ENCODE measurements at places on chromosomes 12 and 14.
A peak's percentile ranks its signal among the peaks of the same experiment; 100 is the strongest.

DNA sequence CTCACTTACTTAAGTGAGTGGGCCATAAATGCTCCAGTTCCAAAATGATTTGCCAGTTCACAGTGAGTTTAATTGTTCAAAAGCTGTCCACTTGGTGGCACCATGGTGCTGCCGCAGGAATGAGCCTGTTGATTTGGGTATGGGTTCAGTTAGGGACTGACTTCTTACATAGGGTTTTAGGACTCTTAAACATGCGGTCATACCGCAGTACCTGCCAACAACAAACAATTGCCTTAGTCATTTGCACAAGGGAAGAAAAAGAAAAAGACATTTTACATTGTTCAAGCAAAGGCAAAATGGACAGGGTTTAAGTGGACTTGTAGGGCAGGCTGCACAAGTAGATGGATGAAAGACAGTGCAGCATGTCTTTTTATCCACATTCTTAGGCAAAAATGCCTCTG lies 80.0 kb upstream of the DBX2 start:
- DNase-seq, result peak; percentile 26

GRCh38 chr12:23361971-23362370 lies 587.5 kb downstream of the SOX5 start:
- no peak for DNase-seq

DNA sequence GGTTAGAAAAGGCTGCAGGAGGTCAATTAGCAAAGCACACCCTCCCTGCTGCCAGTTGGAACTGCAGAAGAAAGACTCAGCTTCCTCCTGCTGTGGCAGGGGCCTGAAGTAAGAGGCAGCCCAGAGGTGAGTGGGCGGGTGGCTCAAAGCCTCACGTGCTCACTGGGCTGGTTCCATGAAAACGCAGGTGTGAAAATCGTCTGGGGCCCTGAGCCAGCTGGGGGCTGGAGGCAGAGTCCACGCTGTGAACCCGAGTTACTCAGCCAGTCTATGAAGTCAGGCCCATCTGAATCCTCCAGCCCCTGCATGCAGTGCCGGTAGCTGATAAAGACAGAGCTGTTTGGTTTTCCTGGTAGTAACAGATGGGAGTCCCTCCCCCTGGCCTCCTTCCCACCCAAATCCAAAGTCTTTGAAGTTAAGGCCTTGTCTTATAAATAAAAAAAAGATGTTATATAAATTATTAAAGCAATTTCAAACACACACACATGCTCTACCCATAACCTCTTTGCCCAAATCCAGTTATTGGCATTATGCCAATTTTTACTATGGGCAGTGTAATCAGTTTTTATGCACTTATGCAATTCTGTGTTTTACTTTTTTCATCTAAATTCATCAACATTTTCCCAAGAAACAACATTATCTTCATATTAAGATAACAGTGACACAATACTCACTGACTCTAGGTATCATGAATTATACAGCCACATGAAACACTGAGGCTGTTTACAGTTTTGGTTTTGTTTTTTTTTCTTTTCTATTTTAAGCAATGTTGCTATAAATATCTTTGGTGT lies 57.9 kb upstream of the PNMA1 start:
- DNase-seq, result peak; percentile 66

GRCh38 chr14:78340250-78340649 lies 170.1 kb downstream of the NRXN3 start:
- no peak for DNase-seq

DNA sequence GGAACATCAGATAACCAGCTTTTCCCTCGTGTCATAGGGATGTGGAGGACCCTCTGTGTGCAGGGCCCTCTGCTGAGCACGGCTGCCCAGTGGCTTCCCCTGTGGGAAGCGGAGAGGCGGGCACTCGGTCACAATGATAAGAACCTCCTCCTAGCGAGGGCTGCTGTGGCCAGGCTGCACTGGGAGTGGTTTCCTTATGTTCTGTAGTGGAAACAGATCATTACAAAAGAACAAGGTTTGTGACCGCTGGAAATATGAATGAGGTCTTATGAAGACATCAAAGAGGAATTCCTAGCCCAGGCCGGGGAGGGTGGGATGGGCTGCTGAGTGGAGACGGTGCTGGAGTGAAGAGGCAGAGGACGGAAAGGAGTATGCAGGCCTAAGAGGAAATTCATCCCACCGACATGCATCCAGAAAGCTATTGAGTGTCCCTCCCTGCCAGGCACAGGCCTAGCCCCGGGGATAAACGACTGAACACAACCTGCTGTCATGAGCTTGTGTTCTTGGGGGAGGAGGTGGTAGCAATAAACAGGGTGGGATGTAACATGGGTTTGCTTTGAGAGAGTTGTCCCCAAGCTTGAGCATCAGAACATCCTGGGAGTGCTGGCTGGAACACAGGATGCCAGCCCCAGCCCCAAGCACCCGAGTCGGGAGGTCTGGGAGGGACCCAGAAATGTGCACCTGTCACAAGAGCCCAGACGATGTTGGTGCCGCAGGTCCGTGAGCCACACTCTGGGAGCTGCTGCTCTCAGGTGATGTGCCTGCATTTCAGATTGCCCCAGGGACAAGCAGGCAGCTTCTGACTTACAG lies 37.5 kb downstream of the FZD10 start:
- no peak for DNase-seq

- no peak for DNase-seq
Observed at GRCh38 chr12:101490286-101490920, 15.3 kb downstream of the SPIC start.

GRCh38 chr12:68794653-68795251 lies 13.2 kb upstream of the MDM2 start:
- DNase-seq, result no peak

DNA sequence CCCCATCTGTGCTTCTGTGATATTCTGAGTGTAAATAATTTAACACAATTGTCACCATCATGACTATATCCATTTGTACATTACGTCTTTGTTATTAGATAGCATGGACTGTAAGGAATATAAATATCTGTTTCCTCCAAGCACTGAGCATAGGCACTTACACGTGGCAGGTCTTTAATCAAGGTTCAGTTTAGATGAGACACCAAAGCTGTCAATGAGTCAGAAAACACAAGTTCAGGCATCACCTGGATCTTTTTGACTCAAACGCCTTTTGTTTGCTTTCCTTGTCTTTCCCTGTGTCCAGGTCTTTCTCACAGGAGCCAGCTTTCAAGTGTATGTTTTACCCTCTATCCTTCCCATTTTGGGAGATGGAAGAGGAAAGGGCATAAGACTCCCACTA lies 163.2 kb upstream of the CCDC198 start:
- DNase-seq, result no peak

DNA sequence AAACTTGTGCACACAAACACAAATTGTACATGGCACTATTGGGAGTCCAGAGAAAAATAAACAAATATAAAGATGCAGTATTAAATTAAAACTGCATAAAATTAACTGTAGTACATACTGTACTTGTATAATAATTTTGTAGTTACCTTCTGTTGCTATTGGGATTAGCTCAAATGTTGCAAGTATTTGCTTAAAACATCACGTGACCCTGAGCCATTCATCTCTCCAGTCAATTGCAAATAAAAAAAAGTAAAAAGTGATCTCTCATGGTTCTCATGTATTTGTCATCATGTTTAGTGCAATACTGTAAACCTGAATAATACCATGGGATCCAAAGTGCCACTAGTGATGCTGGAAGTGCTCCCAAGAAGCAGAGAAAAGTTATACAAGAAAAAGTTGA lies 88.1 kb upstream of the NAV3 start:
- DNase-seq, result no peak

- no peak for DNase-seq
Observed at GRCh38 chr14:75522983-75523318, 682 bp downstream of the BATF start.

DNA sequence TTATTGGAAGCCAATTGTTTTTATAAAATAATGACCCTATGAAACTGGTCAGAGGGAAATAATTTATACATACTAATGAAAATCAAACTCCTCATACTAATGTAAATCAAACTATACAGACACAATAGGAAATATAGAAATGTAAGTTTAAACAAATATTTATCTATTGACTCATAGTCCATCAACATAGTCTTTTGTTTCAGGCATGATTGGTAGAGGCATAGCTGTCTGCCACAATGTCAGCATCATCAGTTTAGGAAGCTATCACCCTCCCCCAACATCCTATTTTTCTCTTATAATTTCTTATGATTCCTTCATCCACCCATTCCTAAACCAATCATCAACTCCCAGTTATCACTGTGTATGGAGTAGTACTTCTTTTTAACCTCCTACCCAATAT lies 117.7 kb downstream of the SLC38A6 start:
- no peak for DNase-seq

DNA sequence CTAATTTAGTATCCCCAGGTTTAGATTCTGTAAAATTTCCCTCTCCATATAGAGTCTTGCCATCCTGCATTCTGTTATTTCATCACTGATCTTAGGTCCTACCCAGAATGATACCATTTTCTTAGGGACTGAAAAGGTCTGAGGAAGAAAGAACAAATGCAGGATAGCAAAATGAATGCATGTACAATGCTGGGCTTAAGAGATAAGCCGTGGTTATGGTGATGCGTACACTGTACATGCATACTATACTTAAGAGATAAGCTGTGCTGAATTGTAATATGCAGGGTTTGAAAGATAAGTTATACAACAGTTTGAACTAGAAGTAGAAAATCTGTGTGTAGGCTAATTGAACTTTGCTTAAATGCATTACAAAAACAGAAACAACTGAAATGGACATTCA lies 416.2 kb downstream of the C12orf50 start:
- DNase-seq, result no peak

- no peak for DNase-seq
Observed at GRCh38 chr14:56559182-56559581, 20.4 kb upstream of the TMEM260 start.

DNA sequence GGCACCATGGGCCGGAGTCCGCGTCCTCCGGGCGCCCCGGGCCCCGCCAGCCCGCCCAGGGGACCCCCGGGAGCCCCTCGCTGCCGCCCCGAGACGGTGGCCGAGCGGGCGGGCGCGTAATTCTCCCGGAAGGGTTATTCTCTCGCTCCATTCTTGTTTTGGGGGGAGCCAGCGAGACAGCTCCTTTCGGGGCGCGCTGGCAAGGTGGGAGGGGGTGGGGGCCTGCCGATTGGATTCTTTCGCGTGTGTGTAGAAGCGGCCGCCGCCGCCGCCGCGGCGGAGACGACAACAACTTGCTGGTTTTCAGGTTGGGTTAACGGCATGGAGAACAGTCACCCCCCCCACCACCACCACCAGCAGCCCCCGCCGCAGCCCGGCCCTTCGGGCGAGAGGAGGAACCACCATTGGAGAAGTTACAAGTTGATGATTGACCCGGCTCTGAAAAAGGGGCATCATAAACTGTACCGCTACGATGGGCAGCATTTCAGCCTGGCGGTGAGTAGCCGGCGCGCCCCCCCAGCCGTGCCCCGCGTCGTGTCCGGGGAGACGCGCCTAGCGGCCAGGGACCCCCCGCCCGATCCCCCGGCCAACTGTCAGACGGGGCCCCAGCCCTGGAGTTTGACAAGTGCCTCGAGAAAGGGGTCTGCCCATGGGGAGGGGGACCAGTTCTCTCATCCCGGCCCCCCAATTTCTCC lies 755 bp downstream of the SETD1B start:
- no peak for DNase-seq

- DNase-seq, result no peak
Observed at GRCh38 chr12:95608252-95609033, 57.2 kb upstream of the USP44 start.

DNA sequence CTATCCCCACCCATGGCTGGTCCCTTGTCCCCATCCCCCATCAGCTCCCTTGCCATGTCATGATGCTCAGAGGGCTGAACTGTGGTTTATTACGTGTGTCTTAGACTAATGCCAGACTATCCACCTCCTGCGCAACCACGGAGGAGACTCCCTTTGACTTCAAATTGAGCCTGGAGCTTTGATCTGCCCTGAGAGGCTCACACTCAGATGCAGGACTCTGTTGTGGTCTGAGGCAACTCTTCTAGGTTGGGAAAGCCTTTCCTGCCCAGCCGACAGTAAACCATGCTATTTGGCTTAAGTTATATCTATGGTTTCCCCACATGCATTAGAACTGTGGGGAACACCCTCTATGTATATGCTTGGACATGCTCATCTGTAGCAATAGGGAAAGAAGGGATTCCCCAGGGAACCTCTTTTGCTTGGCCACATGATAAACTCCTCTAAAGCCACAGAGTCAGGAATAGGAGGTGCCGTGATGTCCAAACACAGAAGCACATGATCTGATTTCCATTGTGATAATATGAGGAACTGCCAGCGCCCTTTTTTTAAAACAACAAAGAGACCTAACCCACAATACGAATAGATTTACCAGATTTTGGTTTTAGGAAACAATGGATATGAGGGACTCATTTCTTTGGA lies 11.1 kb upstream of the LGALS3 start:
- no peak for DNase-seq

DNA sequence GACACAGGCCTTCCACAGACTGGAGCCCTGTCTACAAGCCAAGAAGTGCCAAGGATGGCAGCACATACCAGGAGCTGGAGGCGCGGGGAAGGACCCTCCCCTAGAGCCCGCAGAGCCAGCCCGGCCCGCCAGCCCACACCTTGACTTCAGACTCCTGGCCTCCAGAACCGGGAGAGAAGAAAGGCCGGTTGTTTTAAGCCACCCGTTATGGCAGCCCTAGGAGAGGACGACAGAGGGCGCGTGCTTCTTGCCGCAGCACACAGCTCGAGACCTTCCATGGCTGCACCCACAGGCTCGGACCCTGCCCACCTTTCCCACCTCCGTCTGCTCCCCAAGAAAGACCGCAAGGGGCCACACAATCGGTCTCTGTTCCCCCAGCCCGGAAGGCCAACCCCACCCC lies 53.7 kb downstream of the RNF34 start:
- DNase-seq, result no peak

- DNase-seq, result no peak
Observed at GRCh38 chr12:75479963-75480461, 543 bp upstream of the GLIPR1 start.

GRCh38 chr12:75756111-75756510 lies 244.7 kb upstream of the KRR1 start:
- no peak for DNase-seq

- DNase-seq, result no peak
Observed at GRCh38 chr14:22333422-22334274, 255.4 kb downstream of the DAD1 start.

DNA sequence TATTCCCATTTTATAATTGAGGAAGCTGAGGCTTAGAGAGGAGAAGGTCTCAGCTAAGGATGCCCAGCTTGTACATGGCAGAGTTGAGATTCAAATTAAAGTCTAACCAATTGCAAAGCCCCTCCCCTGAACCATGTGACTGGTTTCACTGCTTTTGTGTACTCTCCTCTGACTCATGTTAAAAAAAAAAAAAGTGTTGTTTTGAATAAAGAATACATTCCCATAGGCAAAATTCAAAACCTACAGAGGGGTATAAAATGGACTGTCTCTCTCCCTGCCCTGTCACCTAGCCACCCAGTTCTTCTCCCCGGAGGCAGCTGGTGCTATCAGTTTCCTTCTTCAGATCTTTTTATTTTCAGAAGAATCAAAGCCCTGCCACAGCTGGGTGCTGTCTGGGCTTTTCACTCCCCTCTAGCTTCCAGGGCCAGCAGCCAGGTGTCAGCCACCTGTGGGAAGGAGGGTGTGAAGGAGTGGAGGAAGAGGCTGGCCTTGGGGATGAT lies 5.4 kb downstream of the PSMD9 start:
- DNase-seq, result peak; percentile 29
